ENCODE measurements at places on chromosomes 12 and 14.

GRCh38 chr12:108515916-108516315 lies 839 bp downstream of the FICD start:
- no peak for DNase-seq

DNA sequence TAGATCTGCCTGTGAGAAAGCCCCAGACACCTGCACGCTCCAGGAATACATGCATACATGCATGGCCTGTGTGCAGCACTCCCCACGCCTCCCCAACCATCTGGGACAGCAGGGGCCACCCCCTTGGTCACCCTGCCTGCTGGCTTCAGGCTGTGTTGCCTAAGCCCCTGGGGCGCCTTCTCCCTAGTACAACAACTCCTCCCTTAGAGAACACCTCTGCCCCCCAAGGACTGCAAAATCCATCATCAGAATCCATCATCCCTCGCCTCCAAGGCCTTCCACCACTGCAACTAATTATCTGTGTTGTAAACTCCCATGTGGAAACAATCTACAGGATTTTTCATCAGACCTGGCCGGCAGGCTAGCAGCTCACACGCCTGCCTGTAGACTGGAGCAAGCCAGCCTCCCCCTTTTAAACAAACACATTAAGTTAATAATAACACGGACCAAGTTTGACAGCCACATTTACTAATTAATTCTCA lies 36.8 kb downstream of the ZFP36L1 start:
- DNase-seq = no peak

GRCh38 chr12:75672200-75672599 lies 160.8 kb upstream of the KRR1 start:
- DNase-seq = no peak

DNA sequence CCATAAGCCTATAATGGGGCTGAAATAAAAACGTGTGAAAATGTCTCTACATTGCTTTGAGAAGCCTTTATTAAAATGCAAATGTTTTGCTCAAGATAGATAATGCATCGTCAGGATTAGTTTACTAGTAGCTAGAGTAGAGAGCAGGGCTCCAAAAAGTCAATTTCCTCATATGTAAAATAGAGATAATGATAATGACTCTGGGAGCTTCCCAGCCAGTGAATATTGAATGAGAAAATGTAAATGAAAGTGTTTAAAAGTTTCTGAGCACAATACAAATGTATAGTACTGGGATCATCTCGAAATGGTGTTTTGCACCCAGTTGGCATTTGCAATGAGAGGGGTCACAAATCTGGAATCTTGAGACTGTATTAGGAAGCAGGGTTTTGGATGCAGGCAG lies 135.3 kb downstream of the OTOGL start:
- DNase-seq = no peak

- no peak for DNase-seq
Measured at GRCh38 chr14:85529803-85530574, at the start of gene FLRT2. Gene FLRT2 (plus strand): TSS chr14:85530144. CDS start chr14:85621515, 91,371 bp downstream.

GRCh38 chr14:21526672-21527317 lies 649 bp upstream of the SALL2 start:
- no peak for DNase-seq

GRCh38 chr12:23855813-23856212 lies 93.7 kb downstream of the SOX5 start:
- no peak for DNase-seq

GRCh38 chr12:64749461-64750200 lies 9.6 kb downstream of the GNS start:
- DNase-seq = no peak

GRCh38 chr12:78241446-78241845 lies 410.8 kb downstream of the NAV3 start:
- no peak for DNase-seq

- DNase-seq = no peak
Measured at GRCh38 chr14:22433069-22433468, 156.0 kb downstream of the DAD1 start.

GRCh38 chr14:104202259-104203070 lies 64.1 kb downstream of the KIF26A start:
- DNase-seq = no peak

DNA sequence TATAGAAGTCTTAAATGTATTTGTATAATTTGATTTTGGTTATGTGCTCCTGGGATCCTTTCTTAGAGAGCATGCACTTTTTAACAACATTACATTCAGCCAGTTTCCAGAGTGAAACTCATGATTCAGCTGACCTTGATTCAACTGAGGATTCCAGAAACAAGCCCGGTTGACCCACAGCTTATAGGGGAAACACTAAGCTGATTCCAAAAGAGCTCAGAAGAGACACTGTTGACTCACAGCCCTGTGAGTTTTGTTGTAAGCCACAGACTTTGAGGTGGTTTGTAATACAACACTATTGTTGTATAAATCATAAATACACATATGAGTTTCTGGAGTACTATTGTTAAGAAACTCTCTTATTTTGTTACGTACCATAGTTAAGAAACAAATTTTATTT lies 133.8 kb upstream of the MGAT4C start:
- no peak for DNase-seq

GRCh38 chr12:1469070-1469469 lies 125.3 kb downstream of the FBXL14 start:
- DNase-seq = no peak

DNA sequence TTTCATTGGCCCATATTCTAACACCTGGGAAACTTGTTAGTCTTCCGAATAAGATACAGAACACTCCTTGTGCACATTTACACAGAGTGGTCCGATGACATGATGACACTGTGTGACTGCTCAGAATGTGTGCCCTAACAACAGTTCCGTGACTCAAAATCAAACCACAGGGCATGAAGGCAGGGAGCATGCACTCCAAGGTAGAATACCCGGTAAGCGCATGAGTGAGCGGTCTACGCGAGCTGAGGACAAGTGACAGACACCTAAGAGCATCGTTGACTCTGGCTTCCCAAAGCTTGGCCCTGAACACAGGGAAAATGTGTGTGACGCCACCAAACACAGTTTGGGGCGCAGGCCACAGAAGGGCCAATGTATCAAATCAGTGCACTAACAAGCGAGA lies 18.6 kb downstream of the CLIP1 start:
- no peak for DNase-seq

DNA sequence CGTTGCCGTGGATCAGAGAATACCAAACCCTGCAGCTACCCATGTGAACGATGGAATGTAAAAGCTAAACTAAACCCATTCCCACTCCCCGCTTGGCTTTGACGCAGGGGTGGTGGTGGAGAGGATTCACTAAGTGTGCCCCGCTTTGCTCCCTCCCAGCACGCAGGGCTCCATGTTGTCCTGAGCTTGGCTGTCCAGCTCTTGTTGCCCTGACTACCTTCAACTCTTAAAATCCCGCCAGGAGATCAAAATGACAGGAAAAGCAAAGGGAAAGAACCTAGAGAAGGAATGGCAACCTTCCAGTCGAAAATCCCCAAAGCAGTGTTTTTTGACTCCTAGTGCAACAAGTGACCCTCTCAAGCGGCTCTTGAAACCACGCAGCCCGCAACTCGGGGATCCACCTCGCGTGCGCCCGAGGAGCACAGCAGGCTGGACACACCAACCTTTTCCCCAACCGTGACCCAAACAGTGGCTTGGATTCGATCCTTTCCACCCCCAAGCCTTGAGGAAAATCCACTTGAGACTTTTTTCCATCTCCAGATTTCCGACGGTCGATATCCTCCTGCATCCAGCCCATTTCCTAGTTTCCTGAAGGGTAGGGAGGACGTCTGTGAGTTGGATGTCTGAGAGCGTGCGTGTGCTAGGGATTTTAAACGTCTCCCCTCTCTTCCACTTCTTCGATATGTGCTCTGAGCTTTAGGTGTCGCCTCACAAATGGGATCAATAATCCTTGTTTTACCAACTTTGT lies 1.4 kb downstream of the SYT10 start:
- no peak for DNase-seq

DNA sequence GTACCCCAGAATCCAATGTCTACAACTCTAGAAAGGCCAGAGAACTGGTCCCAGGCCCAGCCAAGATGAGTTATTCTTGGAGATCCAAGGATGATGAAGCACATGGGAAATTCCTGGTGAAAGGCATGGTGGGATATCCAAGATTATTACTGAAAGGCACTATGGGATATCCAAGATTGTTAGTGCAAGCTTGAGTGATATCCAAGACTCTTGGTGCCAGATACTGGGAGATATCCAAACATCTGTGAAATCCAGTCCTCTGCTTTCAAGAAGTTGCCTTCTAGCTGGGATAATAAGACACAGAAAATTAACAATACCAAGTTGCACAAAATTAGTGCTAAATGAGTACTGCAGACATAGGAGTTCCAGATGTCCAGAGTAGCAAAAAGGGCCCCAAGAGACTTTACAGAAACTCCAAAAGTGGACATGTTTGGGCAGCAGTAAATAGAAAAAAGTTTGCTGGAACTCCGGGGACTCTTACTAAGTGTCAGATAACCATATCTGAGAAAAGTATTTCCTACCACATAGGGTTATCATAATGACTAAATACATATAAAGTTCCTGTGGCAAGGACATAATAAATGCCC lies 34.6 kb downstream of the PHLDA1 start:
- no peak for DNase-seq

- no peak for DNase-seq
Measured at GRCh38 chr14:22668417-22668816, 24.3 kb upstream of the OR6J1 start.

GRCh38 chr12:64044191-64044590 lies 177.9 kb downstream of the KICS2 start:
- no peak for DNase-seq

GRCh38 chr12:132527883-132528264 lies 37.9 kb downstream of the FBRSL1 start:
- no peak for DNase-seq
